ENCODE measurements at places on chromosomes 2 and 18. TPM values are rescaled to one million over a fixed set of nuclear protein-coding genes. Genes with fewer than 3 reads are reported as not detected.

Gene TNFAIP6
- 1.2 TPM for total RNA-seq

Gene CLEC4F
- total RNA-seq: not detected

Gene GCG
- total RNA-seq: not detected

Gene GREB1L
- total RNA-seq: 1.6 TPM

Gene KRTCAP3
- total RNA-seq: 0.90 TPM

Gene RUFY4
- not detected for total RNA-seq

Gene RAB1A
- total RNA-seq: 228 TPM

Gene CAPN14
- not detected for total RNA-seq

Gene MYL12A
- 261 TPM for total RNA-seq

Gene TXNDC2
- 0.16 TPM for total RNA-seq

Gene DAPL1
- not detected for total RNA-seq

Gene UNC50
- total RNA-seq: 44.3 TPM

Gene HOXD12
- not detected for total RNA-seq

Gene SP140
- not detected for total RNA-seq
